ENCODE measurements at places on chromosomes 16 and 17.

DNA sequence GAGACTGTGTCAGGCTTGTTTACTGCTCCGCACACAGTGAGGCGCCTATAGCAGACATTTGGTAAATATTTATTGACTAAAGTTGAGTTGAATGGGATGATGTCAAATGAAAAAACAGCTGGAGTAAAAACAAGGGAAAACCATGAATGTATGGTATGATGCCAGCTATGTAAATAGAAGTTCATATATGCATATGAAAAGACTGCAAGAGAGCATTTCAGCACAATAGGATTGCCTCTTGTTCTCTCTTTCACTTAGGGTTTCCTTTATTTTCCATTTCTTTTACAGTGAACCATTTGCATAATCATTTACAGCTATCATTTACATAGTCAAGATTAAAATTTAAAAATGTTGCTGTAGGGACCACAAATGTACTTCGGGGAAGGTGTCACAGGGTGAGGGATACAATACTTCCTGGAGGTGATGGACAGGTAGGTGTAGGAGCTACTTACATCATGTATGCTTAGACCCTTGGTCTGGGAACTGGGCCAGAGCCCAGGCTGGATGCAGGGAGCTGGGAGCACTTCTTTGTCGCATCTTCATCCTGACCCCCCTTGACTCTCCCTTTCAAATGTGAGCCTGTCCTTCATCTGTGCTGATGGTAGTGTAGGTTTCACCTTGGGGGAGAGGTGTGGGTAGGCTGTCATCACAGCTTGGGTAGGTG, 113.3 kb downstream of the UTP18 start:
- no peak for DNase-seq

- no peak for DNase-seq
Observed at GRCh38 chr16:12002447-12003006, 26.0 kb downstream of the SNX29 start.

GRCh38 chr17:80102664-80103448, 1.5 kb downstream of the GAA start:
- DNase-seq: no peak

GRCh38 chr16:64982581-64982980, 139.3 kb downstream of the CDH11 start:
- DNase-seq: no peak

DNA sequence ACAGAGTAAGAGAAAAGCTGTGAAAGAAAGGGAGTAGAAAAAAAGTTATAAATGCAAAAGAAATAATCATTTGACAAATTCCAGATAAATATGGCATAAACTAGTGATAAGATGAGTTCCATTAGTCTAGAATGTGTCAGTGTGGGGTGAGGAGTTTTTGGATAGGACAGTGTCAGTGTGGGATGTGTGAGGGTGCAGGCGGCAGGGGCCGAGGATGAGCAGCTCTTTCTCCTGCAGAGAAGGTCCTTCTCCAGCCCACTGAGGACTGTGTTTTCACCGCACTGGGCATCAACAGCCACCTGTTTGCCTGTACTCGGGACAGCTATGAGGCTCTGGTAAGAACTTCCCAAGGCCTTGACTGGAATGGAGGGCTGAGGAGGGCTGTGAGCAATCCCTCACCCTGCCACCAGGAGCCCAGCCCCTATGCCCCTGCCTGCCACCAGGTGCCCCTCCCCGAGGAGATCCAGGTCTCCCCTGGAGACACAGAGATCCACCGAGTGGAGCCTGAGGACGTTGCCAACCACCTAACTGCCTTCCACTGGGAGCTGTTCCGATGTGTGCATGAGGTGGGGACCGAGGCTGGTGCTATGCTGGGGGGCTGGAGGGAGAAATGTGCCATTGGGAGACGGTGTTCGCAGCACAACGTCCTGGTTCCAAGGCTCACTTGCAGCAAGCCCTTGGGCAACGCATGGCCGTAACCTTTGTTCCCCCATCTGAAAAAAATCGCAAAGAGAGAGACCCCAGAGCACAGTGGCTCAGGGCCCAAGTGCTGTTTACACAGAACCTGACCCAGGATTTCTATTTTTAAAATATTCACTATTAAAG, 13.1 kb downstream of the RAPGEFL1 start:
- DNase-seq: no peak

GRCh38 chr17:73901661-73902415, 257.6 kb upstream of the SDK2 start:
- DNase-seq: no peak

GRCh38 chr17:7262935-7263800, 890 bp upstream of the CLDN7 start:
- no peak for DNase-seq

DNA sequence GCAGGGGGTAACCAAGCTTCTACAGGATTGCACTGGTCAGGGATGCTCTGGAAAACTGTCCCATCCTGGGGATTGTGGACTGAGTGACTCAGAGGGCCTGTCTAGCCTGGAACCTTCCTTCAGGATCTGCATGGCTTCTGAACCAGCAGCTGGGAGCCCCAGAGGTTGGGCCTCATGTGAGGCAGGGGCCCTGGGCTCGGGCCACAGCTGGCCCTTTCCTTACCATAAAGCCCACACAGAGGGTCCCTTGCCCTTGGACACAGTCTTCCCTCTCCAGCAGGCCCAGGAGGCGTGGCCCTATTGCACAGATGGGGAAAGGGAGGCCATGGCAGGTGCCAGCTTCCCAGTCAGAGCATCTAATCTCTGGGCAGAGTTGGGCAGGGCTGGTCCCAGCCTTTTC, 30.5 kb downstream of the ADCY7 start:
- no peak for DNase-seq

DNA sequence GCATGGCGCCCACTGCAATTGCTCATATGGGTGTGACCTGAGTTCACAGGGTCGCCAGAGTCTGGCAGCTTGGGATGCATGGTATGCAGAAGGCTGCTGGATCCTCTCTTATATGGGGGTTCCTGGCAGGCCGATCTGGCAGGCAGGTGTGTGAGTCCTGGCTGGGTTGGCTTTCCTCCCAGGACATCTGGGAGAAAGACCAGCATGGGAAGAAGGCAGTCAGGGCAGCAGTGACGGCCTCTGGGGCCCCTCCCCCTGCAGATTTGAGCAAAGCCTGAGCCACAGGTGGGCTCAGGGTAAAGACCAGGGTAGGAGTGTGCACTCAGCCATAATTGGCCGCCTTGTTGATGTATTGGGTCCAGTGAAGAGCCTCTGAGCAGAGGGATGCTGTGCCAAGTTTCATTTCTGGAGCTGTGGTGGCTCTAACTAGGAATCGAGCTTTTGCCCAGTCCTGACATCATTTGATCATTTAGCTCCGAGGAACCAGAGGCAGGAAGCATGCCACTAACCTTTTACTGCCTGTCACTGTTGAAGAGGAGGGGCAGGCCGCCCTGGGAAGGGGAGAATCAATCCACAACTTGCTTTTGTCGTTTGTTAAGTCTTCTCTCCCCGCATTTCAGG, 174.3 kb downstream of the CCDC182 start:
- no peak for DNase-seq

GRCh38 chr16:57576429-57576870, 34.0 kb downstream of the ADGRG5 start:
- DNase-seq: peak; percentile 68

GRCh38 chr16:17026600-17027242, 444.0 kb downstream of the XYLT1 start:
- DNase-seq: peak; percentile 53

GRCh38 chr17:65254166-65254565, 117.0 kb downstream of the RGS9 start:
- DNase-seq: no peak

GRCh38 chr17:17787568-17787967, 49.2 kb downstream of the SREBF1 start:
- DNase-seq: no peak

- DNase-seq: no peak
Observed at GRCh38 chr17:3929764-3930163, 13.5 kb upstream of the P2RX1 start.

- DNase-seq: peak; percentile 82
Observed at GRCh38 chr17:49556223-49556943, 19.3 kb upstream of the NXPH3 start.

DNA sequence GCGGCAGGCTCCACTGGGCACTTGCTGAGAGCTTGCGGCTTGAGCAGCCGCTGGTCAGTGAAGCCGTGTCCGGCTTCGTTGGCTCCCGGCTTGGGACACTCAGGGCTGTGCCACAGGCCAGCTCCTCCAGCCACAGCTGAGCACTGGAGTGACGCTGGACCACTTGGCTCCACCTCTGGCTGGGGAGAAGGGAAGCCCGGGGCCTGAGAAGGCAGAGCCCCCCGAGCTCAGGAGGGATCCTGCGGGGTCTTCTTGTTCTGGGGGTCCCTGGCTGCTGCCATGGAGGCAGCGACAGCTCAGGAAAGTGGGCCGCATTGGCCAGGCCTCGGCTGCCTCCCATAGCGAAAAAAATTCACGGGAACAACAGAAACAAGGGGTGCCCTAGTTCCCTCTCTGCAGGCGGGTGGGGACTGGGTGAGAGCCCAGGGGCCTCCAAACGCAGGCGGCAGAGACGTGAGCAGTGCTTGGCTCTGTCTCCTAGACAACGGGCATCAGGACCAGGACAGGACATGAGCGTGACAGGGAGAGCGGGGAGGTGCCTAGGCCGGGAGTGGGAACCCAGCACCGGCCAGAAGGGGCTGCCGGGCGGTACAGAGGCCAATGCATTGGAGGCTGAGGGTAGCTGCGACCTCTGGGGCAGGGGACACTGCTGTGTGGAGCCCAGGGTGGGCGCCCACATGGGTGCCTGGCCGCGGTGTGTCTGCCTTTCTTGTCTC, 37.7 kb downstream of the SLC7A5 start:
- no peak for DNase-seq

DNA sequence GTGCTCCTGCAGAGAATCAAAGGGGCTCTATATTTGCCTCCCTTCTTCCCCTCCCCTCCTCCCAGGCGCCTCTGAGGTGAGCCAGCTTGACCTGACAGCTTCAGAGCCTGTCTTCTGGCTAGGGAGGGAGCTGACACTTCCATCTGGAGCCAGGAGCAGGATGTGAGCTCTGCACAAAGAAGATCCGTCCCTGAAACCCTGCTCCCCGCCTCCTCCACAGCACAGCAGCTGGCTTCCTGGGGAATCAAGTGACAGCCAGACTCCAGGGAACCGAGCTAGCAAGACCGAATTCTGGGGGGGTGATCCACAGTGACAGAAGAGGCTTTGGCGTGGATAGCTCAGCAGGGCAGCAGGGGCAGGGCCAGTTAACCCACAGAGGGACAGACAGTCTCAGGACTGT, 37.2 kb downstream of the CCDC182 start:
- DNase-seq: no peak

DNA sequence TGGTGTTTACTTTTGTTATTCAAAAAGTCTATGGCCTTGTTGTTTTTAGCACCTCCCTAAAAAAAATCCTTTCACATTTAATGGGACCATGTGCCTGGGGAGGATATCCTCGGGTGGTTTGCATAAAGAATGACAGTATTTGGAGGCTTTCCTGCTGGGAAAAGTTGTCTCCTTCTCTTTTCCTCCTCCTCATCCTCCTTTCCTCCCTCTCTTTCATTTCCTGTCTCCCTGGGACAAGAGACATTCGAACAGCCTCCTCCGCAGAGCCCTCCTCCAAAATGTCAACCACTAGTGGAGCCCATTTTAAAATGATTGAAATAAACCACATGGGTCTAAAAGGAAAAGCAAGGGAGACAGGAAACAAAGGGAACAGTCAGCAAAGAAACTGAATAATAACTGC, 67.4 kb downstream of the MYH13 start:
- no peak for DNase-seq

GRCh38 chr16:59478838-59479237, 744.7 kb upstream of the GOT2 start:
- no peak for DNase-seq

- no peak for DNase-seq
Observed at GRCh38 chr16:71552698-71553503, 24.0 kb downstream of the TAT start.

DNA sequence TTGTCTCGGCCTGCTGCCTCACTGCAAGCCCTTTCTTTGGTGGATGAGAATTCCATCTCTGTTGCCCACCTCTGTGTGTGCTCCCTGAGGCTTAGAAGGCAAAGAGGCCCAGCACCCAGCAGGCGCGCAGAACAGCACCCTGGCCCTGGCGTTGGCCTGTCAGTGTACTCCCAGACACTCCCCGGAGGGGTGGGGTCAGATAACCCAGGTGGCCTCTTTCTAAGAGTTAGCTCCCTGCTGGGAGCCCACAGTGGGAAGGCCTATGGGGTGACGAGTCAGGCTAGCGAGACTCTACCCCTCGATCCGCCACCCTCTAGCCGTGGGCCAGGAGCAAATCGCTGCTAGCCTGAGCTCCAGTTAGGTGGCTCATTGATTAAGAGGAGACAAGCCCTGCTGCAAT, 38.1 kb downstream of the SRL start:
- DNase-seq: no peak

DNA sequence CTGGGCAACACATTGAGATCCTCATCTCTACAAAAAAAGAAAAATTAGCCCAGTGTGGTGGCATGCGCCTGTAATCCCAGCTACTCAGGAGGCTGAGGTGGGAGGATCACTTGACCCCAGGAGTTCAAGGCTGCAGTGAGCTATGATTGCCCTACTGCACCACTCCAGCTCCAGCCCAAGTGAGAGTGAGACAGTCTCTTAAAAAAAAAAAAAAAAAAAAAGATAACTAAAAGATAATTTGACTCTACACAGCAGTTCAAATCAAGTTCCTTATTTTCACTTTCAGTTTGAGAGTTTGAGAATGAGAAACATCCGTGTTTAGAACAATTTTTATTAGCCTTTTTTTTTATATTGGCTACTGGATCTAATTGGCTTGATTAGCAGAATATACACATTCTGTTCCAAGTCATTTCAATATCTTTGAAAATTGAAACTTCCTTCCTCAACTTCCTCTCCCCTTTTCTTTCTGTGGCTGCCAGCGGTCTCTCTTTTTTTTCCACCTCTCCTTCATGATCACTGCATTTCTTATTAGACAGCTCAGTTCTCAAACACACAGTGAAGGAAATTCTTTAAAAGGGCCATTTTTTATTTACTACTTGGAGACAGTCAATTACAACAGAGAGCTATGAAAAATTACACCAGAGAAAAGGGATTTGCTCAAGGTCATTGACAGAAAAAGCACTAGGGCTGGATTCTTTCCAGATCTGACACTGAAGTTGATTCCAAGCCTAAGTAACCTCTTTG, 4.5 kb upstream of the ACSF2 start:
- no peak for DNase-seq

GRCh38 chr16:53022374-53022773, 30.3 kb downstream of the CHD9NB start:
- no peak for DNase-seq

- no peak for DNase-seq
Observed at GRCh38 chr17:8186446-8186786, 3.6 kb downstream of the BORCS6 start.

Measured in stimulated activated naive B cell treated with anti-CD40 and anti-IgM and Interleukin-4, amounts not matched to agents 10 μg/mL and 1 μg/mL and 100 μg/mL, for 72 hours (primary cell).